ENCODE measurements at places on chromosomes 12 and 14. TPM values are rescaled to one million over a fixed set of nuclear protein-coding genes. Genes with fewer than 3 reads are reported as not detected.

DNA sequence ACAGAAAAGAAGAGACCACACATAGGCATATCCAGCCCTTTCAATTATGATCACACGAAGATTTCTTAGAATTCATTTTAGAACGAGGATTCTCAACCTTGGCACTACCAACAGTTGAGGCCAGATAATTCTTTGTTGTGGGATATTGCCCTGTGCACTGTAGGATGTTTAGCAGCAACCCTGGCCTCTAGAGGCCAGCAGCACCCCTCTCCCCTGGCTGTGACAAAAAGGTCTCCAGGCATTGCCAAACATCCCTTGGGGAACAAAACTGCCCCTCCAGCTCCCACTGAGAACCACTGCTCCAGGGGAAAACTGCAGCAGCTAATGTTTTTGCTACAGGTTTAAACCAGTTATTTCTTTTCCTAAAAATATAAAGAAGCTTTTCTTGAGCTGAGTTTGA is 7.1 kb downstream of the NT5DC3 start:
- no peak for DNase-seq

GRCh38 chr14:75563931-75564330 is 14.5 kb upstream of the FLVCR2 start:
- DNase-seq = no peak

DNA sequence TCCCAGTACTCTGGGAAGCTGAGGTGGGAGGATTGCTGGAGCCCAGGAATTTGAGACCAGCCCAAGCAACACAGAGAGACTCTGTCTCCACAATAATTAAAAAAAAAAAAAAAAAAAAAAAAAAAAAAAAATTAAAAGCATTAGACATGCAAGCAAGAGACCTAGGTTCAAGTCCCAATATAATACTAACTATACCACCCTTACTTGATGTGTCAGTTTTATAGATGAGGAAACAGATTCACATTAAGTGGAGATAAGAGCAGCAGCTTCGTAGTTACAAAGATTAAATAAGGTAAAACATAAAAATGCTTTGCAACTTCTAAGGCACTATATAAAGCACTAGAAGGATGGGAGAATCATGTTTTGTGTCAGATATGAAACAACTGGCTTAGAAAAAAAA is 9.1 kb downstream of the PPTC7 start:
- DNase-seq = no peak

- no peak for DNase-seq
Measured at GRCh38 chr14:91252871-91253794, 8.6 kb upstream of the GPR68 start.

DNA sequence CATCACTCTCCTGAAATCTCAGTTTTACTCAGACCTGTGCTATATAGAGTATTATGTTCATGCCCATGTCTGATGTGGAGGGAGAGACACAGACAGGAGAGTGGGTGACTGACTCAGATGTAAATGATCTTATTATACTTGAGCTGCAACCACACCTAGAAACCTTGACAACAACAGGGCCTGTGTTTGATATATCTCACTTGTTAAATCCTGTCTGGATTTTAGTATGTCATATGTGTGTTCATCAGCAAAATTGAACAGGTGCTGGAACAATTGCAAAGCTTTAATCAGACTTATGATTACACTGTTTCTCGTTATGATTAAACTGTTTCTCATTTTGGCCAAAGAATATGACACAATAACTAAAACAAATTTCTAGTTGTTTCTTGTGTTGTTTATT is 37.7 kb downstream of the DIP2B start:
- DNase-seq = no peak

DNA sequence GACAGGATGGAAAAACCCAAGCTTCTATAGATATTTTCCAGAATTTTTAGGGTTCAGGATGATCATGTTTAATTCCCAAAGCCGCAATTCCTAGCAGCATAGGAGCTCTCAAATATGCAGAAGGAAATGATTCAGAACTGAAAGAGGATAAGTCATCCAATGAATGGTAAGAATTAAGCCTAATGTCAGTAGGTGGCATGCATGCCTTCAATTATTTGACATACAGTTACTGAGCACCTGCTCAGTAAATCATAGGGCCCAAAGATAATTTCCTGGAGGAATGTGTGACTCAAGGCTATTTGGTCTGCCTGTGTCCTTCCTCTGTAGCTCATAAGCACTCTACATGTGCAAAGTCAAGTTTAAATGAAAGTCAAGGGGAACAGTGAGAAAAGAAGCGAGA is 116.8 kb upstream of the SLC38A4 start:
- DNase-seq = no peak

GRCh38 chr12:79827484-79827883 is 107.4 kb downstream of the PPP1R12A start:
- no peak for DNase-seq

GRCh38 chr12:27821259-27821973 is 41.4 kb upstream of the MANSC4 start:
- DNase-seq = no peak

DNA sequence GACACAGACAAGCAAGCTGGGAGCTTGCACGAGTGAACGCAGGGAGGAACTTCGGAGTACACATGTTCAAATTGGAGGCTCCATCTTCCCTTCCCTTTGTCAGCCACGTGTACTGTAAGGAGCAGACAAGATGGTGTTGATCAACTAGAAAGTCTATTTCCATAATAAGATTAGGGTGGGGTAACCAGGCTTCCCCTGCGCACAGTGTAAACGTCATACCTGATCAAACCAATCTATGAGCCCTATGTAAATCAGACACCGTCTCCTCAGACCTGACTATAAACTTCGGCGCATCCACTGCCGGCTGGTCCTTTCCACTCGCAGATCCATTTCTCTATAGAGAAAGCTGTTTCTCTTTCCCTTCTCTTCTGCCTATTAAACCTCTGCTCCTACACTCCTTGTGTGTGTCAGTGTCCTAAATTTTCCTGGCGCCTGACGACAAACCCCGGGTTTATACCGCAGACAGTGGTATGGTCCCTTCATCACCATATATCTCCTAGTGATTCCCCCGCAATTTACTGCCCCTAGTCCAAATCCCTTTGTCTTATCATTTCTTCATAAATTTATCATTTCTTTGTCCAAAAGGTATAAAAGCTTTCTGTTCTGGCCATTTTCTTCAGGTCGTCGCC is 7.5 kb upstream of the ETFBKMT start:
- DNase-seq = no peak

CATSPERB gene
- 0.99 TPM for total RNA-seq

BBS10 gene
- total RNA-seq = 10.4 TPM

TAS2R10 gene
- 0.40 TPM for total RNA-seq

IL22 gene
- not detected for total RNA-seq

MANSC1 gene
- total RNA-seq = 17.0 TPM

FGD4 gene
- total RNA-seq = 21.4 TPM

GRIP1 gene
- total RNA-seq = 12.5 TPM
